Activated naive CD4-positive, alpha-beta T cell treated with anti-CD3 and anti-CD28 coated beads, Interleukin-2, amount 50 U/mL, for 16 hours (primary cell): ENCODE measurements at places on chromosomes 5 and 9.

DNA sequence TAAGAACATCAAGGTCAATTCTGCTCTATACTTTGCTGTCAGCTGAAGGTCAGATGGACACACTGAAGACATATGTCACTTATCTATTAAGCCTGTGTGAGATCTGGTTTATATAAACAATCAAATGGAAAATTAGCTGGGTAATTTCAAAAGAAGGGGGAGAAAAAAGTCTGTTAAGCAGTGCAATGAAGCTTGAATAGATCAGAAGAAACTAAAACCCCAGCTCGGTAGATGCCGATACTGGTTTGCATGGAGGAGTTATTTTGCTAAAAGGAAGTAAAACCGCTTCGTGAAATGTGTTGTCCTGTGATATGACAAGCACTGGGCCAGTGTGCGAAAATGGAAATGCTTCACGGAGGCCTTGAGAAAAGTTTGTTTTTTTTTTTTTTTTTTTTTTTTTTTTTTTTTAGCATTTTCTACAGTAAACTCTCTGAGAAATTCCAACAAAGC, 148.8 kb downstream of the MEF2C start:
- no peak for DNase-seq

GRCh38 chr5:52910071-52910470, 79.1 kb upstream of the ITGA2 start:
- DNase-seq = no peak

DNA sequence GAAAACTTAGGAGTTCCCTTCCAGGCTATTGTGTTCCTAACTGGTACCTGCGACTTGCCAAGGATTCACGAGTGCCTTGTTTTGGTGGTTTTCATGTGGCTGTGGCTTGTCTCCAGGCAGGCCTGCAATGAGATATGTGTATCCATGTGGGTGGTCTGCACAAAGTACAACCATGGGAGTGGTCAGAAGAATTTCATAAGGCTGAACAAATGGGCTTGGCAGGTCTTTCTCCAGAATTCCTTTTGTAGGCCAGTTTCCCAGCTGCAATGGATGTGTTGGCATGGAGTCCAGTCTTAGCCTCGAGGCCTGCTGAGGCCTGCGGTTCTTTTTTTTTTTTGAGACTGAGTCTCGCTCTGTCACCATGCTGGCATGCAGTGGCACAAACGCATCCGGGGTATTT, 28.8 kb upstream of the MELK start:
- no peak for DNase-seq

- DNase-seq = no peak
These were observed 7.9 kb downstream of the CYSTM1 start for GRCh38 chr5:140182803-140183367.

DNA sequence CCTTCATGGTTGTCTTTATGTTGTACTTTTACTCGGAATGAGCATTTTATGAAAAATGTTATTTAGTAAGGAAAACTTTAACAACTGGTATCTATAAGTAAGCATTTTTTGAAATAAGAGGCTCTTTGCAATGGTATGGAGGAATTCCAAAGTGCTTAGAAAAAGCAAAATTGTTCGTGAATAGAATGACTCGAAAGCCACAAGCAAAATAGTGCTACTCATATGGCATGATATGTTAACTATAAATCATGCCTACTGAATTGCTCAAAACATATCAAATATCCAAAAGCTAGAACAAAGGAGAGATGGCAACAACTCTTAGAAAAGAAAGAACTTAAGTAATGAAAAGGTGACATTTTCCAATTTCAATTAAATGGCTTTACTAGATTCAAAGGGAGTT, 216.3 kb downstream of the KIAA0825 start:
- DNase-seq = no peak

DNA sequence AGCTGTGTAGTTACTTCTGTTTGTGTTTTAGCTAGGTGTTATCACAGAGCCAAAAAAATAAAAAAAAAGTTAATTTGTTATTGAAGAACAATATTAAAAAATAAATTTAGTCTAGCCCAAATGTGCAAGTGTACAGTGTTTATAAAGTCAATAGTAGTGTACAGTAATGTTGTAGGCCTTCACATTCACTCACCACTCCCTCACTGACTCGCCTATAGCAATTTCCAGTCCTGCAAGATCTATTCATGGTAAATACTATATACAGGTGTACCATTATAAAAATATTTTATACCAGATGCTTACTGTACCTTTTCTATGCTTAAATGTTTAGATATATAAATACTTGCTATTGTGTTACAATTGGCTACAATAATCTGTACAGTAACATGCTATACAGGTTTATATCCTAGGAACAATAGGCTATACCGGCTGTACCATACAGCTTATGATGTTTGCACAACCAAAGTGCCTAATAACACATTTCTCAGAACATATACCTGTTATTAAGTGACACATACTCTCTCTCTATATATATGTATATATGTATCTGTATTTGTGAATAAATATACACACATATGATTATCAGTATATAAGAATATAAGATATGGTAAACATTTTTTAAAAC, 341.4 kb upstream of the EDIL3 start:
- no peak for DNase-seq

DNA sequence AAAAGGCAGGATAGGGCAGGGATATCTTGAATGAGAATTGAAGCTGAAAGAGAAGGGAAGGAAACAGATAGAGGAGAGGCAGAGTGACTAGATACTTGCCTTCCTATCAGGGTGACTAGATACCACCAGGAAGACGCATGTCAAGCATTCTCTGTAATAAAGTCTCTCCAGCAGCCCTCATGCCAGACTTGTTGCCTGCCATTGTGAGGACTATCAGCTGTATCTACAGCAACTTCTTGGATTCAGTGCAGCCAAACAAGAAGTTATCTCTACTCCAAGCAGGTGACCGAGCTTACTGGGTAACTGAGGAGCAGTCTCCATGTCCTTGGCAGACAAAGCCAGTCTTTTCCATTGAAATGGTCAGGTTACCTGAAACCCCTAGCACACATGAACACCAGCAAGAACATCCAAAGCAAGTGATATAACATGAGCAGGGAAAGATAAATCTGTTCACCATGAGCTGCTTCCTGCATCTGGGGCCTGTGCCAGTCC, 9.3 kb downstream of the SH3RF2 start:
- DNase-seq = no peak

DNA sequence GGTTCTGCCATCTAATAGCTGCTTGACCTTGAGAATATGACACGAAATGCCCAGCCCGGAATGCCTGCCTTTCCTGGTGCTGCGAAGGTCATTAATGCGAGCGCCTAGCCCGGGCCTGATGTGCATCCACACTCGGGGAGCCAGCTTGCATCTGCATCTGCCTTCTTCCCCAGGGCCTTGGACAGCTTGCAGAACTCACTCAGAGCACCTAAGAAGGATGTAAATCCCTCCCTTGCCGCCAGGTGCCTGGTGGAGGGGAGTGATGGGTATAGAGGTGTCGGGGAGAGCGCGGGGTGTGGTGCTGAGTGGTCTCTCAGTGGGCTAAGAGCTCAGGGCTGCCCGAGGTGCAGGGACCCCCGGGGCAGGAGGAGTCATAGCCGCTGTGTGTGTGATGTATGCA, 127.2 kb downstream of the MRPL36 start:
- DNase-seq = no peak

- no peak for DNase-seq
These were observed 17.0 kb downstream of the FGFR4 start for GRCh38 chr5:177103523-177104253.

DNA sequence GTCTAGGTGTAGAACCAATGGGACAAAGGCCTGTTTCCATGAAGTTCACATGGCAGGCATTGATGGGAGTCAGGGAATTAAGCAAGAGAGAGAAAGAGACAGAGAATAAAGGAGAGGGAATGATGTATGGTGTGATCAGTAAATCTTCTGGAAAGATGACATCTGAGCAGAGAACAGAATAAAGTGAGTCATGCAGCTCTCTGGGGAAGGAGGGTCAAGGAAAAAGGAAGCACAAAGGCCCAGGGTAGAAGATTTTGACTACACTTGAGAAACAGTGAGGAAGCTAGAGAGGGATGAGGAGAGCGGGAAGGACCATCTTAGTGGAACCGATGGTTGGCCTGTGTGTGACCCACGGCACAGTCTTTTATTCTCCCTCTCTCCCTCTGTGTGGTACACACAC, 425.9 kb downstream of the SPOCK1 start:
- DNase-seq = no peak

GRCh38 chr9:15191378-15191777, 115.6 kb downstream of the TTC39B start:
- no peak for DNase-seq

DNA sequence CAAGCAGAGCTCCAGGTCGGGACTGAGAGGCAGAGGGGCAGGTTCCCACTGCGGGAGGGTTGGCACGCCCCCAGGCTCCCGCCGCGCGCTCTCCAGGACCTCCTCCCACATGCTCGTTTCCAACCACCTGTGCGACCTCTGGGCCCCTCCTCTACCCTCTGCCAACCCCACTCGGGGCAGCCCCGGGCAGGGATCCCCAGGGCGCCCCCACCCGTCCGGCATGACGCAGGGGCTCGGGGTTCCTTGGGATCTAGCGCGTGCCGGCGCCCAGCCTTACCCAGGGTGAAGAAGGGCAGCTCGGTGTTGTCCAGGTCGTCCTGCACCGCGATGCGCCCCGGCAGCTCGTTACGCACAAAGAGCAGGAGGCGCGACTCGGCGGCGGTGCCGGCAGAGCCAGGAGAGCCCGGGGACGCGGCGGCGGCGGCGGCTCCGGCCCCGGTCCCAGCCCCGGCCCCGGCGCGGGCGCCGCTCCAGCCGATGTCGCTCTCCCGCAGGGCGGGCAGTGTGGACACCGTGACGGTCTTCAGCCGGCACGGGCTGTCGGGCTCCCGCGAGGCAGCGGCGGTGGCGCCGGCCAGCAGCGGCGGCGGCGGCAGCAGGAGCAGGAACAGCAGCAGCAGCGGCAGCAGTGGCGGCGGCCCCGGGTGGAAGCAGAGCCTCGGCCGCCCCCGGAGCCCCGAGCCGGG, 494 bp downstream of the ASTN2 start:
- DNase-seq = no peak

GRCh38 chr9:30995956-30996738, 1388.3 kb upstream of the ACO1 start:
- no peak for DNase-seq

GRCh38 chr5:107878661-107879060, 207.9 kb upstream of the EFNA5 start:
- no peak for DNase-seq

GRCh38 chr5:150120617-150121447, 34.5 kb upstream of the CSF1R start:
- no peak for DNase-seq

DNA sequence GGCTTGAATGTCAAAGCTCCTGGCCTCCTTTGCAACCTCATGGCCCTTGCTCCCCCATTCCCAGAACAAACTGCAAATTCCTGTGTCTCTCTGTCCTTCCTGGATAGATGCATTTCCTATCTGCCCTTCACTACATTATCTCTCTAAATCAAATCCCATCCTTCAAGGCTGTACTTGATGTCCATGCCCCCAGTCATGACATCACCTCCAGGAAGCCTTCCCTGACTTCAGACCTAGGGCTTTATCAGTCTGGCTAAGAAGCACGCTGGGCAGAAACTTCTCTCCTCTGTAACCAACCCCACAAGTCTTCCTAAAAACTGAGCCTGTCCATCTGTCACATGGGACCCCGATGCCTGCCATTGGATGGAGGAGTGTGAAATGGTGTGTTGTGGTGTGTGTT, 25.7 kb upstream of the TNIP1 start:
- no peak for DNase-seq
